ENCODE measurements at places on chromosomes 1 and 21.

DNA sequence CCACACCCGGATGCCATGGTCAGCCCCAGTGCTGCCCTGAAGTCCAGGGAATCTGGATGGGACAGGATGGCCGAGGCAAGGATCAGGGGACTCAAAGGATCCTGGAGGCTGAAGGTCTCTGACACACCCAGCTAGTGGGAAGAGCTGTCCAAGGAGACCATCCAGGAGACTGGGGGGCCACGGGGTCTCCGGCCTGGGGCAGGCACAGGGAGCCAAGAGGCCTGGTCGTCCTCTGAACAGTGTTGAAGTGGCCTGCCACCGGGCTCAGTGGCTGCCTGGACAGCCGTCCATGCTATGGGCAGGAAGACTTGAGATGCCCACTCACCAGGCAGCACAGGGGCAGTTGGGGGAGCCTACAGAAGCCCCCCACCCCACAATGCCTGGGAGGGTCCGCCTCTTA lies 41.9 kb downstream of the MEGF6 start:
- DNase-seq = no peak

- DNase-seq = no peak
Measured at GRCh38 chr1:220691053-220691684, 1.0 kb downstream of the C1orf115 start.

DNA sequence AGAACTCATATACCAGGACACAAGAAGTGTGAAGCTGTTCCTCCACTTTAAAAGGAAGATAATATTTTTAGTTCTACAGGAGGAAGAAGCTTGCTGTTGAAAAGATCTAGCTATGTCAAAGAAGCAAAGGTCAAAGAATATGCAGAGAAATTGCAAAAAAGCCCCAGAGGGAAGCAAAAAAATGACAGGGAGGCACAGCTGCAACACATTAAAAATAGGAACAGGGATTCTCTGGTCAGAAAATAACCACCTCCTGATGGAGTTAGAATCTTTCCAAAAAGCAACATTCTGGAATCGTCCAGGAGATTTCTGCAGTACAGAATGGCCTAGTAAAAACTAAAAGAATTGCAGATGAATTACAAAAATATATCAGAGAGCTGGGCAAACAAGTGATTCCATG lies 238.9 kb upstream of the PRMT6 start:
- no peak for DNase-seq

DNA sequence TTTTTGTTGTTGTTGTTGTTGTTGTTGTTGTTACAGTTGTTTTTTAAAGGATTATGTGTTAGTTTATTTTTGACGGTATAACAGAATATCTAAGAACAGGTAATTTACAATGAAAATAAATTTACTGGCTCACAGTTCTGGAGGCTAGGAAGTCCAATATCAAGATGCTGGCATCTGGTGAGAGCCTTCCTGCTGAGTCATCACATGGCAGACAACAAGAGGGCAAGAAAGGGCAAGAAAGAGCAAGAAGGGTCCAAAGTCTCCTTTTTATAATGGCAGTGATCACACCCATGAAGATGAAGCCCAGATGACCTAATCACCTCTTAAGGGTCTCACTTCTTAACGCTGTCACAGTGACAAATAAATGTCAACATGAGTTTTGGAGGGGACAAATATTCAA lies 142.1 kb downstream of the NEGR1 start:
- no peak for DNase-seq

- DNase-seq = no peak
Measured at GRCh38 chr1:108877348-108878159, 769 bp downstream of the GPSM2 start.

- no peak for DNase-seq
Measured at GRCh38 chr1:109133815-109134214, 19.9 kb downstream of the ELAPOR1 start.

- no peak for DNase-seq
Measured at GRCh38 chr1:36781098-36781497, 253.2 kb downstream of the GRIK3 start.
